ENCODE measurements at places on chromosomes 12 and 14.

- no peaks in the 10 kb centered on the region for H3K27me3 ChIP-seq
- H3K27ac ChIP-seq = no peak overlapping the region
- no peak for DNase-seq
- H3K4me1 ChIP-seq = peaks cover 28% of the 10 kb centered on the region
- H3K36me3 ChIP-seq = no peaks in the 10 kb centered on the region
These were observed 19.1 kb upstream of the SLC38A2 start for GRCh38 chr12:46391630-46392029.

DNA sequence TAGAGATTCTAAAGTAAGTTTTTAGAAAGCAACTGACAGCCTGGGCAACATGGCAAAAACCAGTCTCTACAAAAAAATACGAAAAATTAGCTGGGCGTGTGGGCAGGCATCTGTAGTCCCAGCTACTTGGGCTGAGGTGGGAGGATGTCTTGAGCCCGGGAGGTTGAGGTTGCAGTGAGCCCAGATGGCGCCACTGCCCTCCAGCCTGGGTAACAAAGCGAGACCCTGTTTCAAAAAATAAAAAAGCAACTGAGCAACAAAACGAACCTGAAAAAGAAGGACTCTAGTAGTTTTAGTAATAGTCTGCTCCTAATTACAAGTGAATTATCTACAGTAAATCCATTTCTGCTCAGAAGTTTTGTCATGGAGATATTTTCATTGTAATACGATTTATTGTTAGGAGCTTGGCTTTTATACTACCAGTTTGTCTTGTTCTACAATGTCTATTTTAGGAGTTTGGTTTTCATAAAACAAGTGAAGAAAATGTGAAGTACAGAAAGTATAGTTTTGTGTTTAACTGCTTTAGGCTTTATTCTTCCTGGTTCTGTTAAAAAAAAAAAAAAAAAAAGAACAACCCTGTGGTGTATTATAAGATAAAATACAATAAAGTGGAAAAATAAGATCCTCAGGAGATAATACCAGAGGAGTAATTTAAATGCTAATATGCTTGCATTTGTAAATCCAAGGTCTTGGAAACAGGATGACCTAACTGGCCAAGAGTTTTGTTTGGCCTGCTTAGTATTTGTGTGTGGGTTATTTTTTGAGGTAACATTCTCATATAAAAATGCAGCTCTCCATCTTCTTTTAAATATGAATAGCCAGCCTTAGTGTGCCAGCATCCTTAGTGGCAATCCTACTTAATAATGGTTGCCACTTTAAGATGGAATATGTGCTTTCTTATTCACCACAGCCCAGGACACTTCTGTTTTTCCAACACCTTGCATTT lies 2.8 kb downstream of the TMX1 start:
- peak; percentile 60 for DNase-seq
- H3K4me3 ChIP-seq = peak overlapping the region; percentile 95
- H3K4me1 ChIP-seq = peaks cover 44% of the 10 kb centered on the region

GRCh38 chr12:1777798-1778197 lies 42.6 kb upstream of the LRTM2 start:
- H3K27ac ChIP-seq = no peak overlapping the region
- H3K27me3 ChIP-seq = no peaks in the 10 kb centered on the region
- H3K4me1 ChIP-seq = peaks cover 60% of the 10 kb centered on the region
- peaks cover 24% of the 10 kb centered on the region for H3K36me3 ChIP-seq

DNA sequence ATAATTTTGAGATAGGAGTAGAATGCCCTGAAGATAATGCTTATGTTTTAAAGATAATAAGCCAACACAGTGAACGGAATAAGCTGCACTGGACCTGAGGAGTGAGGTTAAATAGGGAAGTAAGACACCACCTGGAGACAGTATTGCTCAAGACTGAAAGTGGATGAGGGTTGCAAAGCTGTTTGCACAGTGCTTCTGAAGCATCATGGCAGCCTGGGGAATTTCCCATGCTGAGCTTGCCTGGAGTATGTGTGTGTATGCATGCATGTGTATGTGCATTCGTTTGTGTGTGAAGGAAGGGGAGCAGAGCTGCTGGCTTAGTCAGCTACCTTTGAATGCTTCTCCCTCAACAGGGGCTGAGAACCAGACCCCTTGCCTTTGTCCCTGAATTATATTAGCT lies 35.8 kb downstream of the BHLHE41 start:
- H3K36me3 ChIP-seq = no peaks in the 10 kb centered on the region
- no peak overlapping the region for H3K27ac ChIP-seq
- no peak overlapping the region for H3K4me3 ChIP-seq
- H3K27me3 ChIP-seq = no peaks in the 10 kb centered on the region
- H3K4me1 ChIP-seq = no peaks in the 10 kb centered on the region
- no peak for DNase-seq

- H3K27ac ChIP-seq = no peak overlapping the region
- no peaks in the 10 kb centered on the region for H3K36me3 ChIP-seq
- no peaks in the 10 kb centered on the region for H3K27me3 ChIP-seq
- no peak overlapping the region for H3K4me3 ChIP-seq
- H3K4me1 ChIP-seq = peaks cover 26% of the 10 kb centered on the region
- DNase-seq = no peak
These were observed 190.6 kb downstream of the TMX1 start for GRCh38 chr14:51430633-51431032.

- DNase-seq = no peak
- no peak overlapping the region for H3K4me3 ChIP-seq
- H3K36me3 ChIP-seq = 0 out of 2 replicates have a peak, but pooled peaks cover 3% of the 10 kb centered on the region
- no peaks in the 10 kb centered on the region for H3K27me3 ChIP-seq
These were observed 7.5 kb downstream of the ZNF385A start for GRCh38 chr12:54377007-54377406.

- H3K4me3 ChIP-seq = no peak overlapping the region
- no peaks in the 10 kb centered on the region for H3K4me1 ChIP-seq
- DNase-seq = no peak
- no peaks in the 10 kb centered on the region for H3K36me3 ChIP-seq
These were observed 711.1 kb upstream of the SEL1L start for GRCh38 chr14:82244791-82245190.

DNA sequence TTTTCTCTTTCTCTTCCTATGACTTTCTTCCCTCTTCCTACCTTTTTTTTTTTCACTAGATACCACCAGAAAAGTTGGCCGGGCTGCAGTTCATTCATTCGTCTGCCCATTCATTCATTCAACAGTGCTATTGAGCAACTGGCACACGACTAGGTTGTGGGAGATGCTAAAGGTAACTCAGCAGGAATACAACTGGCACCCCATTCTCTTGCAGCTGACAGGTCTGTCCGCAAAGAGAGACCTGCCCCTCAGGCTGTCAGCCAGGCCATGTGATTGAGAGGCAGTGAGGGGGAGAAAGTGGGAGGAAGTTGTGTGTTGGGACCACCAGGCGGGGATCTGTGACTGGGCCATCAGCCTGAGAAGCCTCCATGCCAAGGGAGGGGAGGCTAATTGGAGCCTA lies 105.2 kb downstream of the TSPAN9 start:
- H3K4me3 ChIP-seq = no peak overlapping the region
- H3K27ac ChIP-seq = no peak overlapping the region
- no peak for DNase-seq
- H3K36me3 ChIP-seq = no peaks in the 10 kb centered on the region

GRCh38 chr14:86575141-86575540 lies 1045.2 kb downstream of the FLRT2 start:
- no peak for DNase-seq
- no peaks in the 10 kb centered on the region for H3K27me3 ChIP-seq
- H3K4me1 ChIP-seq = no peaks in the 10 kb centered on the region
- no peak overlapping the region for H3K27ac ChIP-seq
- H3K36me3 ChIP-seq = no peaks in the 10 kb centered on the region
- no peak overlapping the region for H3K4me3 ChIP-seq

DNA sequence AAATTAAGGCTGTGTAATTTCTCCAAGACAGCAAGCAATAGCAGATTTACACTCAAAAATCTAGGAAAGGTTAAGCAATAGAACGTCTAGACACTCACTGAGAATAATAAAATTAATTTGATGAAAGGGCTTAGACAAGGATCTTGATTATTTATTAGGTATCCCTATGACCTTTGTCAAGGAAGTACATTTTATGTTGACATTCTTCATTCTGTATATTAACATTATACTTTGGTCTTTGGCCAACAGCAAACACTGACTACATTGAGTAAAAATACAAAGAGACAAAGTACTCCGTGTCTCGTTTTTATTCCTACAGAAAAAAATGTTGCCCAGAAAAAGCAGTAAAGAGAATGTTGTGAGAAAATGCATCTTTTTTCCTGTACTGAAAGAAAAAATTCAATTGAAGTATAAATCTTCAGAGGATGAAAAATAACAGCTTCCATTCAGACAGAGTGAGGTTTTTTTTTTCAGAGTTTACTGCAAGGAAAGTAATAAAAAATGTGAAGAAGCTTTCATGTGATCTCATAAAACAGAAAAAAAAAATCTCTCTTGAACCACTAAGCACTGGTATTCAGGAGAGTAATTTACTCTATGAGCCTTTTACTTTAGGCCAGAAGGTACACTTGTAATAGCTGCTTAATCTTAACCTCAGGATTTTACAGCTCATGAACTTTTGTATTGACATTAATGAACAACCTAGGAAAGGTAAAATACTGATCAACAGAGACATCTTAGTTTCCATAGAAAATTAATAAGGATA lies 605.0 kb downstream of the FSCB start:
- H3K27ac ChIP-seq = no peak overlapping the region
- no peak for DNase-seq
- peaks cover 13% of the 10 kb centered on the region for H3K4me1 ChIP-seq

GRCh38 chr12:25811656-25812126 lies 146.8 kb upstream of the RASSF8 start:
- no peaks in the 10 kb centered on the region for H3K4me1 ChIP-seq

- no peak within 1 kb of the TSS for H3K4me3 ChIP-seq
- H3K4me1 ChIP-seq = peaks cover 10% of the 10 kb centered on the region
- no peaks in the 10 kb centered on the region for H3K27me3 ChIP-seq
- H3K27ac ChIP-seq = no peak within 1 kb of the TSS
- H3K36me3 ChIP-seq = no peaks in the 10 kb centered on the region
These were observed at the start of gene TMEM30B for GRCh38 chr14:61281186-61281947. TMEM30B (minus strand) TSS chr14:61281338; CDS start chr14:61281147, 191 bp downstream.

DNA sequence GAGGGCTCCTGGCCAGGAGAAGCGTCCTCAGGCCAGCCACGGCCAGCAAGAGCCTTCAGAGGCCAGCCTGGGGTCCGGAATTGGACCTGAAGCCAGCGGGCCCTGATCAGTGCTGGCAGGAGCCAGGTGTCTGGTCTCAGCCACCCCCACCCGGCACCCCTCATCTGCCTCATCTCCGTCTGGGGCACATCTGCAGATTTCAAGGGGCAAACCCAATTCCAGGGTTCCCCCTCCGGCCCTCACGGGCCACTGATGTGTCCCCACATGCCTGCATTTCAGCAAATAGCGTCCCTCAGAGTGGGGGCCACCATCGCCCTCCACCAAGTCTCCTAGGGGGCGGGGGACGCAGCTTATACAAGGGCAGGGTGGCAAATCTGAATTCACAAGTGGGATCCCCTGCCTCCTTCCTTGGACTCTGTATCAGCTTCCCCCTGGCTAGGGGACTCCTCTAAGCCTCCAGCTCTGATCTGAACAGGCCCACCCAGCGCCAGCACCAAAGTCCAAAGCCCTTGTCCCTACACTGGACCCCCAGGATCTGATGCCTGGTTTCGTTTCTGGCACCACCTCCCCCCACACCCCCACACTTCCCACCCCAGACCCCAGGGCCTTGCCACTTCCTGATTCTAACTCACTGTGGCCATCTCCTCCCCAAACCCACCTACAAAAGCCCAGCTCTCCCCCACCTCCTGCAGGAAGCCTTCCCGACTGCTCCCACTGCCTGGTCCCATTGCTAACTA lies 10.1 kb downstream of the TMEM179 start:
- H3K36me3 ChIP-seq = no peaks in the 10 kb centered on the region
- H3K4me1 ChIP-seq = peaks cover 6% of the 10 kb centered on the region
- H3K27me3 ChIP-seq = no peaks in the 10 kb centered on the region

DNA sequence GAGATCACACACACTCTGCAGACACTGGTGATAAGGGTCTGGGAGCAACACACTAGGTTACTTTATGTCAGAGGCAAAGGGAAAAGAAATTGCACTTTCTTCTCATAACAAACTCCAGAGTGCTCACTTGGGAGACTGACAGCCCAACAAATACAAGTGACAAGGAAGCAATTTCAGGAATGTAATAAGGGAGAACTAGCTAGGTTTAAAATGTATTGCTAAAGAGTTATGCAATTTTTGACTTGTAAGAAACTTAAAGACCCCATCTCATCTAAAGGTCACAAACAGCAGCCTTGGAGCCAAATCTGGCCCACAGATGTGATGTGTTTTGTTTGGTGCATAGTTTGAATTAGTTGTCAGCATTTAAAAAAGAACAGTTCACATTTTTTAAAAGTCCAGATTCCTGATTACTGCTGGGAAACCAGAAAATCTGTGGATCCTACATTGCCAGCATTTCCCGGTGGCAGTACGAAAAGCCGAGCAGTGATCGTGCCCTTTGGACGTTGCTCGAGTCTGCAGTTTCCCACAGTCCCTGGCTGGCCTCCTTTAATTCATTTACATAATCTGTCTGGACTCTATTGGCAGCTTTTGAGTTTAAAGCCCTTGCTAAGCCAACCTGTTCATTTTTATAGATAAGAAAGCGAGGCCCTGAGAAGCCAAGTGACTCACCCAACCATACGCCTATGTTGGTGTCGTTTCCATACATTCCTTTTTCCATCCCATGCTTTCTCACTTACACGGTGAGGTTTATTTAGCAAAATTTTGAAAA lies 42.0 kb upstream of the ETV6 start:
- H3K4me3 ChIP-seq = no peak overlapping the region
- H3K4me1 ChIP-seq = no peaks in the 10 kb centered on the region
- no peak overlapping the region for H3K27ac ChIP-seq
- no peaks in the 10 kb centered on the region for H3K27me3 ChIP-seq

GRCh38 chr12:112422531-112422930 lies 3.8 kb downstream of the PTPN11 start:
- DNase-seq = no peak
- H3K4me1 ChIP-seq = peaks cover 40% of the 10 kb centered on the region
- no peaks in the 10 kb centered on the region for H3K27me3 ChIP-seq
- no peak overlapping the region for H3K27ac ChIP-seq
- peaks cover 12% of the 10 kb centered on the region for H3K36me3 ChIP-seq
- H3K4me3 ChIP-seq = no peak overlapping the region

GRCh38 chr12:44017216-44017615 lies 181.3 kb downstream of the TMEM117 start:
- no peak for DNase-seq
- no peak overlapping the region for H3K27ac ChIP-seq
- H3K27me3 ChIP-seq = no peaks in the 10 kb centered on the region
- peaks cover 18% of the 10 kb centered on the region for H3K4me1 ChIP-seq
- H3K4me3 ChIP-seq = no peak overlapping the region

DNA sequence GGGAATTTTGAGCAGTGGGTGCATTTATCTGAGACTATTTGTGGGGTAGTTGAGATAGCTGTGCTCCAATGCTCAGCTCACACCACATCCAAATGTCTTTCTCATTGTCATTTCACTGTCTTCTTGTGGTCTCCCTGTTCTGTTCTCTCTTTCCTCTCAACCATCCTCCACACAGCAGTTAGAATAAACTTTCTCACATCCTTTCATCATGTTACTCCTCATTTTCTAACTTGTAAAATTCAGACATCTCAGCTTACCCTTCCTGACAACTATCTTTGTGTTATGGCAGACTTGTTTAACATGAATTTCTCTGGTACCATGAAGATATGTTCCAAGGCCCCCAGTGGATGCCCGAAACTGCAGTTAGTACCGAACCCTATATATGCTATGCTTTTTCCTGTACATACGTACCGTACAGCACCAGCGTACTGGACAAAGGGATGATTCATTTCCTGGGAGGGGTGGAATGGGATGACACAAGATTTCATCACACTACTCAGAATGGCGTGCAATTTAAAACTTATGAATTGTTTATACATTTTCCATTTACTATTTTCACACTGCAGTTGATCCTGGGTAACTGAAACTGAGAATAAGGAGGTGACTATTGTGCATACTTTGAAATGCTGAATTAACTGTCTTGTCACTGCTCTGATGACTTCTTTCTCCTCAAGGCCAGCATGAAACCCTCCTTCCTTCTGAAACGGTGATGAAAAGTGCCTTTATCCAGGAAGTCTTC lies 177.1 kb upstream of the SLC38A2 start:
- H3K27me3 ChIP-seq = no peaks in the 10 kb centered on the region
- H3K36me3 ChIP-seq = no peaks in the 10 kb centered on the region
- H3K4me1 ChIP-seq = no peaks in the 10 kb centered on the region

Data from Karpas-422 (cell line).